Left kidney (tissue), 8 donors: ENCODE measurements at places on chromosomes 12 and 14. TPM values are rescaled to one million over a fixed set of nuclear protein-coding genes. Genes with fewer than 3 reads are reported as not detected.
A peak's percentile ranks its signal among the peaks of the same experiment; 100 is the strongest.

DNA sequence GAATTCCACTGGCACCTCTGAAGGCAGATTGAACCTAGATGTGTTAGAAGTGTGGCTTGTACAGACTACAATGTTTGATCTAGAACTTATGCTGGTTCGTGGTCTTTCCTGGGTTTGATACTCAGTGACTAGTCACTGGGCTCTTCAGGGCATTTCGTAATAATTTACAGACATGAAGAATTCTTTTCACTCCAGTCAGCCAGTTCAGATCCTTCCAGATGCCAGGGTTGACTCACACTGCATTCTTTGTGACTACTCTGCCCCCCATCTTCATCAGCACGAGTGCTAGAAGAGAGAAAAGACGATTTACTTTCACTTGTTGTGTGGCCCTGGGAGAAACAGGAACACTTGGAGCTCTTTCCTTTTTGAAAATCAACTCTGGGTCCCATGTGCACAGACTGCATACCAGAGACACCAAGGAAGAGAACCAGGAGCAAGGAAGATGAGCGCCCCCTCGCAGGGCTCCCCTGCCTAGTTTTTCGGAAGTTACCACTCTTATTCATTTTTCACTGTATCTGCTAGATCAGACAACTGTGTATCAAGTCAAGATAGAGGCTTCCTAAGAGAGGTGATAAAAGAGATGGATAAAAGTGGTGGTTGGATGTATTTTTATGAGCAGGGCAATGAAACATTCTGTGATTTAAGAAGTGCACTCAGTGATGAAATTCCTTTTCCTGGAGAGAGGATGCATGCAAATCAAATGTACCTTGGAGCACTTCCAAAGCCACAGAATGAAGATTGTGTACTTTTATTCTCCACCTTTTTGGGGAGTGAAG, 33.5 kb upstream of the EVL start:
- no peak for DNase-seq

GRCh38 chr12:128190614-128191013, 76.4 kb upstream of the TMEM132C start:
- no peak for DNase-seq

DNA sequence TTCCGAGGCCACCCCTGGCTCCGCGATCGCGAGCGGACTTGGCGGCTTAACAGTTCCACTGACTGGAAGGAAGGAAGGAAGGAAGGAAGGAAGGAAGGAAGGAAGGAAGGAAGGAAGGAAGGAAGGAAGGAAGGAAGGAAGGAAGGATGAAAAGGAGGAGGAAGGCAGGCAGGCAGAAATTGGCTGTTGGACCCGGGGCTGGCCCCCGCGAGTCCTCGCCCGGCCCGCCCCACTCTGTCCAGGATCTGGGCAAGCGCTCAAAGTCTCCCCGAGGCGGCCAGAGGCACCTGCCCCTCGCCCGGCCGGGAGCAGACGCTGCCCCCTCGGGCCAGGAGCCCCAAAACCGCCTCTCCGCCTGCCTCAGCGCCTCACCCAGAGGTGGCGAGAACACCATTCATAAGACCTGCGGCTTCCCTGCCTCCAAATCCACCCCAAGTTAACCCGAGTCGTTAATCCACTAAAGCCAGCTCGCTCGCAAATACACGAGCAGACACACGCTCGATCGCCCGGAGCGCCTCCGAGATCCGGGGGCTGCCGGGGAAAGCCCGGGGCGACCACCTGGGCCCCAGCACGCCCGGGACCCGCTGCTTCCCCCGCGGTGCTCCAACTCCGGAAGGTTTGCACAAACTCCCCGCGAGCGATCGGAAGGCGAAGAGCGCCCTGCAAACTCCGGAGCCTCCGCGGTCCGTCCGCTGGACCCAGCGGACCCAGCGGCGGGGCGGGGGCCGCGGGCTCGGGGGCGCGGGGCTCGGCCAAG, 844 bp downstream of the DPF3 start:
- DNase-seq: no peak

DNA sequence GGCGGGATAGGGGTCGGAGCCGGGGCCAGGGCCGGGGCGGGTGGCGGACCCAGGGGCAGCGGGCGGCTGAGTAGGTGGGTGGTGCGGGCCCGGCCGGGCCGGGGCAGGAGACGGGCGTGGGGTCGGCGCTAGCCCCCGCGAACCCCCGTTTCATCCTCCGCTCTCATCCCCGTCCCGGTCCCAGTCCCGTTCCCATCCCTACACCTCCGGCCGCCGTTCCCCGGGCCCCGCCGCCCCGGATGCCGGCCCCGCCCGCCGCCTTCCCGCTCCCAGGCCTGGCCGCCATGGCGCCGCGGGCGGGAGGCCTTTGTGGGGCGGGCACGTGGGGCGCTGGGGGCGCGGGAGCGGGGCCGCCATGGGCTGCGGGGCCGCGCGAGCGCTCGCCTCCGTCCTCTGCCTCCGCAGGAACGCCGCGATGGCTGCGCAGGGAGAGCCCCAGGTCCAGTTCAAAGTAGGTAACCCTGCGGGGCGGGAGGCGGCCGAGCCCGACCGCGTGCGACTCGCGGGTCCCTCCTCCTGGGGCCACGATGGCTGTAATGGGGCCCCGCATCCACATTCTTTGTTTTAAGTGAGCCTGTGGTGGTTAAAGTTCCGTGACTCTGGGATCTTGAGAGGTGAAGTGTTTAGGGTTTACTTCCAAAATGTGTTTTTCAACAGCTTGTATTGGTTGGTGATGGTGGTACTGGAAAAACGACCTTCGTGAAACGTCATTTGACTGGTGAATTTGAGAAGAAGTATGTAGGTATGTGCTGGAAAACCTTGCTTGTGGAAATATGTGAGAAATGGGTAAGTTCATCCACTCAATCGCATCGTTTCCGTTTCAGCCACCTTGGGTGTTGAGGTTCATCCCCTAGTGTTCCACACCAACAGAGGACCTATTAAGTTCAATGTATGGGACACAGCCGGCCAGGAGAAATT, 572 bp downstream of the RAN start:
- no peak for DNase-seq

- DNase-seq: no peak
Observed at GRCh38 chr12:131135786-131136538, 182.3 kb downstream of the ADGRD1 start.

Gene CARMIL3
- polyA plus RNA-seq: 2.4 TPM

DNA sequence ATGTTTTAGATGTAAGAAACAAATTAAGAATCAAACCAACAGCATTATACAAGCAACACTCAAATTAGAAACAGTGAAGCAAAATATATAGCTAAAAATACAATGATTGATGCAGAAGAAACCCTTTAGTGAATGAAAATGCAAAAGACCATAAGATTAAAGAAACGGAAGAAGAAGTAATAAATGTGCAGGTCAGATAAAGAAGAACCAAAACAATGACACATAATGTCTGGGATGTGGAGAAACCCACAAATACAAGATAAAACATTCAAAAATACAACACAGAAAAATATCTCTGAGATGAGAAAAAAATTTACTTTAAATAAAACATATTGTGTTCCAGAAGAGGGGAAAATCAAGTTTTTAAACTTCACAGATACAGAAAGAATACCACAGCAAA, 73.4 kb upstream of the AVPR1A start:
- DNase-seq: no peak

Gene LMNTD1
- not detected for polyA plus RNA-seq

- DNase-seq: no peak
Observed at GRCh38 chr12:124633365-124634362, 66.3 kb upstream of the NCOR2 start.

GRCh38 chr12:50986966-50987737, 34.8 kb downstream of the HIGD1C start:
- DNase-seq: peak; percentile 47

Gene LRTM2
- polyA plus RNA-seq: 0.62 TPM

DNA sequence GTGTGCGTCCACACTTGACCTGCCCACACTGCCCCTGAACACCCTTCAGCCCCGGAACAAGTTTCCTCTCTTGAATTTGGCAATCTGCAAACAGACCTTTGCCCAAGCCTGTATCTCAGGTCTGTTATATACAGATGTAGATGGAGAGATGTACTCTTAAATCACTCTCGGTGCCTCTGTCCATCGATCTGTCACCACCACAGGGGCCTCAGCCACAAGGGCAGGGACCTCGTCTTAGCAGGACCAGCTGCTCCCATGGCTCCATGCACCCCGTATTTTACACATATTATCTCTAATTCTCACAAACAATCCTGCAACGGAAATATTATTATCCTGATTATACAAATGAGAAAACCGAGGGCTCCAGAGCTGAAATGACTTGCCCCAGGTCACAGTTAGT, 313.4 kb downstream of the BCL11B start:
- DNase-seq: no peak

Gene GPRC5D
- polyA plus RNA-seq: 1.1 TPM

DNA sequence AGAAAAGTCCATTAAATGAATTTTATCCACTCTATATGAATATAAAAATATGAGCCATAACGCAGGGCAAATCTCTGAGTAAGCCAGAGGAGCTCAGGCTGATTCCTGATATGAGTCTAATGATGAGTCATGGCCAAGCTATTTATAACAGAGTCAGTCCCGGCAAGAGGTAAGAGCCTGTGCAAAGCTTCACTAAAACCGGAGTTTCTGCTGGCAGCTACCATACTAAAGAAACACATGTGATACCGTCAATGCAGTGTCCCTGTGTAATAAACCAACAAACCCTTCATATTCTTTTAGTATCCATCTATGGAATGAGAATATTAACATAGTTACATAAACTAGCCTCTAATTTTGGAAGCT, 319.4 kb downstream of the KCNC2 start:
- DNase-seq: no peak

Gene RARG
- polyA plus RNA-seq: 33.9 TPM

Gene ZBTB42
- polyA plus RNA-seq: 3.1 TPM

- no peak for DNase-seq
Observed at GRCh38 chr12:11697131-11697530, 47.7 kb downstream of the ETV6 start.

Gene TTC9
- polyA plus RNA-seq: 2.8 TPM
